Activated CD4-positive, alpha-beta T cell treated with anti-CD3 and anti-CD28 coated beads for 24 hours (primary cell): ENCODE measurements at places on chromosomes 12 and 14.

DNA sequence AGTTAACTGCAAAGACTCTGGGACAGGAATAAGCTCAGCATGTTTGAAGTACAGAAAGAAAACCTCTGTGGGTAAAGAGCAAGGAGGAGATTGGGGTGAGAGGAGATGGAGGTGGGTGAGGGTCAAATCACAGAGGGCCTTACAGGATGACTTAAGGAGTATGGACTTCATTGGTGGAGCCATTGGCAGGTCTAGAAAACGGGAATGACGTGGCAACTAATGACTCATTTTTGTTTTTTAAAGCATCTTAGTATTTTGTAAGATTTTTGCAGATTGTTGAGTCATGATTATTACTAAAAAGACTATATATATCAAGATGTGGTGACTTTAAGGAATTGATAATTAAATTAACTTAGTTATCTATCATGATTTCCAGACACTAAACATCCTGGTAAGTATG is 18.5 kb downstream of the UTP20 start:
- DNase-seq: no peak

DNA sequence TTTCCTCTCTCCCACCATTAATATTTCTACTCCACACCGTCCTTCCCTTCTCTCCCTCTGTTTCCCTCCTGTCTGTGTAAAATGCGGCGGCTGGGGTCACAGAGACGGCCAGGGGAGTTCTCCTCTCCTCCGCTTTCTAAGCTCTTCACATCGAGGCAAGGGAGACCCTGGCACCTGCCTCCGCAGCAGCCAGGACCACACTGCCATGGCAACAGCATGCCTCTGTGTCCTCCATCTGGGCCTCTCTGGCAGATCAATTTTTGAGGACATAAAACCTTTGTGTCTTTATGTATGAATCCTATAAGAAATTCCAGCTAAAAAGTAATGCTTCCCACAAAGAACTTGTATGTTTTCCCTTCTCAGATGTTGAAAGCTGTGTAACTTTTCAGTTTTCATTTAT is 41.4 kb downstream of the DYRK4 start:
- DNase-seq: no peak

DNA sequence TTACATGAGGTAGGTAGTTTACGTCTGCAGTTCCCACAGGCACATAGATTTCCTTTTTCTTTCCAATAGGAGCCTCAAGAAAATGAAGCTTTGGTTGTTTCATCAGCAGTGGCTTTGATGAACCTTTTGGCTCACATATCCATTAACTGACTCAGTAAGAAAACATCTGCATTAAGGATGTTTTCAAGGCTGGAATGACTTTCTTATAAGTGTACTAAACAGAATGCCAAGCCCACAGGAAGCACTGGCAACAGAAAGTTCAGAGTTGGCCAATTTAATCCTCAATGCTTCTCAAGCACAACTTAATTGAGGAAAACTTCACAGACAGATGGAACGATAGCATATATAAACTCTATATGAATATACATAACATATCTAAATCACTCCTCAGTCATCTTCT is 63.5 kb downstream of the ST8SIA1 start:
- DNase-seq: no peak

GRCh38 chr12:12693111-12693671 is 2.8 kb downstream of the GPR19 start:
- DNase-seq: no peak

DNA sequence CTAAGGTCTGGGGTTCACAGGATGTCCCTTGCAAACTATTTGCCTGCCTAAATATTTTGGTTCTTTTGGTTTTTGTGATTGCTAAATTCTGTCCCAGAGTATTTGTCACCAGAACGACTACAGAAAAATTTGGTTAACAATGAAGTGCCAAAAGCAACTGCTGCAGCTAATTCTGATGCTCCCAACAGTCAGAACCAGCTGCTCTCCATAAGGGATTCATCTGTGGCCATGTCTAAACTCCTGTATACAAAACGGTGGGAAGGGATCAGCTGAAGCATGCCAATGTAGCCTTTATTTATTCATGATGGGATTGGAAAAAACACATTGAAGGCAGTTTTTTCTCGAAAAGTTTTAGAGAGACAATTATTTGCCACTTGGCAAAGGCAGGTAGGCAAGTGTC is 29.3 kb upstream of the PELI2 start:
- DNase-seq: no peak

DNA sequence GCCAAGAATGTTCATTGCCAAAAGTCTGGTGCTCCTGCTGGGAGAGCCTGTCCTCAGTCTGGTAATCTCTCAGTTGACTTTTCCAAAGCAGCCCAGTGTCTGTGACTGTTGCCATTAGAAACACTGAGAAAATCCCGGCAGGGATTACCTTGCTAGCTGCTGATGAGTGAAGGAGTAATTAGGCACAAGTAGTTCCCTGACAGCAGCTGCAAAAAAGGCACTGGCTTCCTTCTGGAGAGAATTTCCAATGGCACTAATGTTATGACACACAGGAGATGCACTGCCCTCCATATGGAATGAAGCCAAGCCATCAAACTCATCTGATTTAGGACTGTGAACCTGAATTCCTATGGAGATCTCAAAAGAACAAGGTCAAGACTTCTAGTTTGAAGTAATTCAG is 1321.2 kb upstream of the SEL1L start:
- no peak for DNase-seq

- no peak for DNase-seq
Observed at GRCh38 chr12:130418251-130418650, 80.6 kb downstream of the PIWIL1 start.

- DNase-seq: no peak
Observed at GRCh38 chr14:67620217-67620785, 581 bp downstream of the ARG2 start.

DNA sequence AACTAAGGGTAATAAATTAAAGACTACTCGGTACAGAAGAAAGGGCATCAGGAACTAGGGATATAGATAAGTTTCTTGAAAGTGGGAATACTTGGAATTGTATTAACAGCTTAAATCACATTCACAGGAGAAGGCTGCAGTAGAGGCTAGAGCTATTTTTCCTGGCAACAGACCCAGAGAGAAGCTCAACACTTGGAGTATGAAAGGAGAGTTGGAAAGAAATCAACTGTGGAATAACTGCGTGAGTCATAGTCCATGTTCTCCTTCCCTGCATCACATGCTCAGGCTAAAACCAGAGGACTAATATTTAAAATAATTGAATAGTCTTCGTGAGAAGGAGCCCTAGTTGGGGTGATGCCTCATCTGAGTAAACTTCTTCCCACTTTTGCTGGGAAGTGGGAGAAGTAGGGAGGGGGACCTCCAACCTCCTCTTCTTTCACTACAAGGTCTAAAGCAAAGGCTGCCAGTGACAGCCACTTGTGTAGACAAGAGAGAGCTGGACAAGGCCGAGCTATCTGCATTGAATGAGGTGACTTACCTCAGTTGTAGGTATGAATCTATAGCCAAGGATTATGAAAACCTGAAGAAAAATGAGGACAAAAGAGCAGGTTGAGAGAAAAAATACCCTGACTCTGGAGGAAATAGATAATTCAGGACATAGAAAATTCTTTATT is 32.7 kb downstream of the DYRK2 start:
- no peak for DNase-seq
